H7 (cell line): ENCODE measurements at places on chromosomes 3 and 15. TPM values are rescaled to one million over a fixed set of nuclear protein-coding genes. Genes with fewer than 3 reads are reported as not detected.

DNA sequence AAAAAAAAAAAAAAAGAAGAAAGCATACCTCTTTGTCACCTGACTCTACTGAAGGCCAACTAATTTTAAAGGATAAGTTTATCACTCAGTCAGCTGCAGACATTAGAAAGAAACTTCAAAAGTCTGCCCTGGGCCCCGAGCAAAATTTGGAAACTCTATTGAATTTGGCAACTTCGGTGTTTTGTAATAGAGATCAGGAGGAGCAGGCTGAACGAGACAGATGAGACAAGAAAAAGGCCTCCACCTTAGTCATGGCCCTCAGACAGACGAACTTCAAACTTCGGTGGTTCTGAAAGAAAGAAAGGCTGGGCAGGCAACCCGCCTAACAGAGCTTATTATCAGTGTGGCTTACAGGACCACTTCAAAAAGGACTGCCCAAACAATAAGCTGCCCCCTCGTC lies 18.5 kb downstream of the GLDN start:
- DNase-seq = no peak

The FES gene
- total RNA-seq = 11.2 and 13.6 TPM in 2 replicates

The KNG1 gene
- not detected in 2 replicates for total RNA-seq

The LRIG1 gene
- total RNA-seq = 69.7 and 101 TPM in 2 replicates

DNA sequence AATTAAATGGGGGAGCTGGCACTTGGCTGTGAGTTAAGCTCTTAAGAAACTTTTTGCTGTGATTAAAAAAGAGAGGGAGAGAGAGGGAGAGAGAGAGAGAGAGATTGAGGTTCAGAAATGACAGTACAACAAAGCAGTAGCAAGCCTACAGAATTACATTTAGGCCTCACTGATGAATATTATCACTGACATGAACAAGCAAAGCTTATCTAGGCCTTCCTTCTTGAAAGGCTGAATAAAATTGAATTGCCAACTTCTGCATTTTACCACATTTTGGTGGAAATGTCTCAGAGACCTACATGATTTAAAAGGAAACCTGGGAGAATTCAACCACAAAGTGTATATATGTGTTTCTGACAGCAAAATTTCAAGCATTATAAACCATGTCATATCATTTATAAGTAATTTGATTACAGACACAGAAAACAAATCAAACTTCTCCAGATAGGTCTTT lies 530.8 kb downstream of the SOX2 start:
- DNase-seq = no peak

The DAZL gene
- 1.4 and 2.4 TPM in 2 replicates for total RNA-seq

The CHRM5 gene
- not detected in 2 replicates for total RNA-seq

DNA sequence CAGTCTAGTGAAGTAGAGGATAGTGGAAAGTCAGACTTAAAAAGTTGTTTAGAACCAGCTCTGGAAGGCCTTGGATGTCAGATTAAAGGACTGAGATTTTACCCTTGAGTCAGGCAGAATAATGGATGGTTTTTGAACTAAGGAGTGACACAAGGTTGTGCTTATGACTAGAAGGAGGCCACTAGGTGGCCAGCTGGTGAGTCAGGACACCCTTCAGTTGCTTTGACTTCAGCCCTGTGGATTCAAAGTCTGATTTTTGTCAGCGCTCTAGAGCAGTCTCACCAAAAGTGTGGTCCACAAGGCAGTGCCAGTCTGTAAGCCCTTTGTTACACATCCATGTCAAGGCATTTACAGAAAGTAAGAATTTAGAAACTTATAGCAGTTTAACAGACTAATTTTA lies 3.8 kb upstream of the GABPB1 start:
- peak; percentile 55 for DNase-seq

The KBTBD8 gene
- total RNA-seq = 6.7 and 11.8 TPM in 2 replicates

DNA sequence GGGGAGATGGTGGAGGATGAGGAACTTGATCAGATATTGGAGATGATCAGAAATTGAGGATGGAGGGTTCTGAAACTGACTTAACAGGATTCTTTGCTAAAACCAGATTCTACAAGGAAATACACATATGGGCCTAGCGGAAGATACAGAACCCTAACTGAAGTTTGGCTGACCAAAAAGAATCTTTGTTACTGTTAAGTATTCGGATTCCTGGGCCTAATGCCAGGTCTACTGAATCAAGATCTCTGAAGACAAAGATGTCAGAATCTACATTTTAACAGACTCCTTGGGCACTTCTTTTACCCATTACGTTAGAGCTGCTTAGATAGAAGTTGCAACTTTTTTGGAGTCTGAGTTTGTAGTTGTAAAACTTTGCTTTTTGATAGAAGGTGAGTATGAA lies 137.7 kb downstream of the FNDC3B start:
- DNase-seq = no peak

GRCh38 chr3:69032142-69032541 lies 18.7 kb upstream of the EOGT start:
- no peak for DNase-seq

DNA sequence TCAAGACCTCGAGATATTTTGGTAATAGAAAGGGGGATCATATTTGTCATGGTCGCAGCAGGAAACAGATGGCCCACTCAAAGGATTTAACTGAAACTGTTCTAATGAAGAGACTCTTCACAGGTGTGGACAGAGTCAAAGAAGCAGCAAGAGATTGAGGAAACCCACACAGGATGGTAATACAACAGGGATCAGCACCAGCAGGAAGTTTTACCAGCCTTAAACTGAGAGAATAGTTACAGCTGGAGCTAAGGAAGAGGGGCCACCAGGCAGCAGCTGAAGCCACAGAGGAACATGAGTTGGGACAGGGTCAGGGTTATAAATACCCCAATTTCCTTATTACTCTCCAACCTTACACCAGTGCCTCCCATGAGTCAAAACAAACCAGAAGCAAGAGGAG lies 131.8 kb upstream of the UBE2E2 start:
- DNase-seq = no peak

GRCh38 chr3:191529992-191530391 lies 69.0 kb downstream of the PYDC2 start:
- no peak for DNase-seq

GRCh38 chr15:96818861-96819260 lies 488.4 kb downstream of the NR2F2 start:
- no peak for DNase-seq

The CFAP100 gene
- 0.24 and 1.5 TPM in 2 replicates for total RNA-seq

DNA sequence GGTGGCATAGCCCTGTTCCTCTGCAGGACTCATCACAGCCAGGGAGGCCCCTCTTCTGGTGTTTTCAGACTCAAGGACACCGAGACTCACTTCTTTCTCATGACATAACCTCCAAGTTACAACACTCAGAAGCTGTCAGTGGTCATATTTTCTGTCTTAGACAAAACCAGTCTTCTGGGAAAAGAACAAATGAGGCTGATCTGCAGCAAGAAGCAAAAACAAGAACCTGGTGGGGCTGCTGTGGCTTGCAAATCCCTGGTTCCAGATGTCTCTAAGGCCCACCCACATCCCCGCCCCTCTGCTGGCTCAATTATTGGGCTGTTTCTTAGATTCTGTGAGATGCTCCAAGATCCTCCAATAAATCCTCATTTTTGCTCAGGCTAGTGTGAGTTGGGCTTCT lies 16.6 kb upstream of the LOXL1 start:
- no peak for DNase-seq

The GPR87 gene
- total RNA-seq = 0.21 TPM in 1 of 2 replicates, not detected in the other

- DNase-seq = no peak
Measured at GRCh38 chr3:155502630-155503029, 209.1 kb upstream of the STRIT1 start.

GRCh38 chr3:9704347-9705322 lies 1.0 kb downstream of the CPNE9 start:
- DNase-seq = peak; percentile 98
